MCF 10A (cell line): ENCODE measurements at places on chromosomes 6 and 20. TPM values are rescaled to one million over a fixed set of nuclear protein-coding genes. Genes with fewer than 3 reads are reported as not detected.

Gene FOXF2
- total RNA-seq: 8.0 and 10.0 TPM in 2 replicates

Gene XKR7
- not detected in 2 replicates for total RNA-seq

Gene ULBP3
- 4.9 and 6.3 TPM in 2 replicates for total RNA-seq

Gene NOL4L
- 3.3 and 4.6 TPM in 2 replicates for total RNA-seq

Gene PTCRA
- total RNA-seq: not detected in 2 replicates

Gene ANKRD66
- total RNA-seq: not detected in 2 replicates

Gene PPP1R3G
- 0.07 TPM in 2 replicates for total RNA-seq

Gene KCNK5
- total RNA-seq: 1.3 and 2.6 TPM in 2 replicates

Gene MATN4
- total RNA-seq: 0.20 TPM in 1 of 2 replicates, not detected in the other

Gene CDSN
- total RNA-seq: 0.16 TPM in 1 of 2 replicates, not detected in the other

Gene ESR1
- total RNA-seq: 0.05 TPM in 2 replicates

Gene DDO
- total RNA-seq: not detected in 2 replicates

Gene B3GALT4
- 0.37 and 0.58 TPM in 2 replicates for total RNA-seq

Gene BEND6
- total RNA-seq: 2.1 and 4.2 TPM in 2 replicates

Gene SRMS
- total RNA-seq: 0.81 and 1.4 TPM in 2 replicates

Gene ADGRF1
- total RNA-seq: 1.3 and 3.5 TPM in 2 replicates
